Stimulated activated naive CD8-positive, alpha-beta T cell treated with anti-CD3 and anti-CD28 coated beads, Interleukin-15, amount 100 ng/mL, for 72 hours (primary cell): ENCODE measurements at places on chromosomes 16 and 17.

DNA sequence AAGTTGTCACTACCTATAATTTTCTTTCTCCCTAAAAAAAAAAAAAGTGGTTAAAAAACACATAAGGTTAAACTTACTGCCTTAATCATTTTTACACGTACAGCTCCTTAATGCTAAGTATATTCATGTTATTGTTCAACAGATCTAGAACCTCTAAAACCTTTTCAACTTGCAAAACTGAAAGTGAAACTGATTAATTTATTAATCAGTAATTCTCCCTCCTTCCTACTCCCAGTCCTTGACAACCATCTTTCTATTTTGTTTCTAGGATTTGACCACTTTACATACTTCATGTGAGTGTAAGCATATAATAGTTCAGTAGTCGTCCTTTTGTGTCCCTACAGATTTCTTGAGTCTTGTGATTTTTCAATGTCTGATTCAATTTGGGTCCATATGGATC lies 251.4 kb upstream of the KIF2B start:
- no peak for DNase-seq

DNA sequence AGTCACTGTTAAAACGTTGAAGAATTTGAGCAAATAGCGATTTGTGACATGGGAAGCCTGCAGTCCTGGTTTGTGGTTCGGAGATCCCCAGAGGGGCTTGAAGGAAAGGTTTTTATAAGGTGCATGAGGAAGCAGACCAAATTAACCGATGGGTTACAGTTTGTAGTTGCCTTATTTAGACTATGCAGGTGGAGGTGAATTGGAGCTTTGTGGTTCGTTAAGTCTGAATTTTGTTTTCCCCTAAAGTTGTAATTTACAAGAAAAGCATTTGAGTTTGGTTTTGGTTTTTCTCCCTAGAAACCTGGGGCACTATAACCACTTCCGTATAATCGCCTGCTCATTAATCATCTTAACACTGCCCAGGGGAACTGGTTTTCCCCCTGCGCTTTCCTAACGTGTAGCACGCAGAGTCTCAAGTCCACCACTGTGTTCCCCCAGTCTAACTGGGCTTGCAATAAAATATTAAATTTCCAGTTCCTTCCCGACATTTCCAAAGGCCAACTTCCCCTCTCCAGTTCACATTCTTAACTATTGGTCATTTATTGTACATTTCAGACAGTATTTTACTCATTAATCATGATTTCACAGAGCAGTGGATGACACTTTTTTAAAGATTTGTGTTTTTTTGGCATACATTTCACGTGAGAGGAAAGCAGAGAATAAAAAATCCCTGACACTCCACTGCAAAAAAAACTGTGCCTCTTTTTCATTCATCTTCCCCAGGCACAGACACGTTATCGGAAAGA lies 932 bp downstream of the ZNF267 start:
- peak; percentile 70 for DNase-seq

GRCh38 chr17:9350080-9350479 lies 225.5 kb downstream of the STX8 start:
- DNase-seq: no peak

DNA sequence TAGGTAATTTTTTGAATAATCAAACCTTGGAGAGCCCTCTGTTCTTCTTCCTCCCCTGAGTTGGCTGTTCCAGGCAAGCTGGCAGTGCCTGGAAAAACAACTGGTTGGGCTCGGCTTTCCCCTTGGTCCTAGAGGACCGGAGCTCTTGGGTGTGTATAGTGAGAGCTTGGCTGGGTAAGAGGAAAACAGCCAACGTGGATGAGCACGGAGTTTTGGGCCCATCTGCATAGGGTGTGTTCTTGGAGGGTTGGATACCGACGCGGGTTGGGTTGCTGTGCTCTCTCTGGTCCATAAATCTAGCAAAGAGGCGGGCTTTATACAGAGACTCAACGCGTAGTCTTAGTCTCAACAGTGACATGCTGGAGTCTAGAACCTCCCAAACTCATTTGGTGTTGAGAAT lies 23.2 kb downstream of the ITGB3 start:
- no peak for DNase-seq

DNA sequence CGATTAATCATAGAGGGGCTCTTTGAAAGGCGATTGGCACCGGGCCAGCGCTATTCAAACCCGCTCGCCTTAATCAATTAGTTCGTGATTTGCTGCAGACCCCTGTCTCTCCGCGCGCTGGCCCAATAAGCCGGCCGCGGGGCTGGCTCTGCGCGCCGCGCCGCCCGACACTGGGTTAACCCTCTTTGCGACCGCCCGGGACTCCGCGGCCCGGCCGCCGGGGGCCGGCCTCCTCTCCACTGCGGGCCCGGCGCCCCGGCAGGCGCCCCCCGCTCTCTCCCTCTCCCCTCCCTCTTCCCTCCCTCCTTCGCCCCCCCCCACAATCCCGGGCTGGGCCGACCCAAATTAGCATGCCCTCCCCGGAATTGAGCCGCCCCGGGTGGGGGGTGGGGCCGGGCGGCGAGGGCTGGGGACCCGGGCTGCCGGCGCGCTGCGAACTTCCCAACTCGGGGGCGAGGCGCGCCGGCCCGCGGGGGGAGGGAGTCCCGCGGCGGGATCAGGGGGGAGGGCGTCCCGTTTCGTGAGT lies 428 bp upstream of the SALL1 start:
- DNase-seq: no peak

GRCh38 chr17:49523196-49523595 lies 28.1 kb downstream of the NGFR start:
- DNase-seq: no peak

DNA sequence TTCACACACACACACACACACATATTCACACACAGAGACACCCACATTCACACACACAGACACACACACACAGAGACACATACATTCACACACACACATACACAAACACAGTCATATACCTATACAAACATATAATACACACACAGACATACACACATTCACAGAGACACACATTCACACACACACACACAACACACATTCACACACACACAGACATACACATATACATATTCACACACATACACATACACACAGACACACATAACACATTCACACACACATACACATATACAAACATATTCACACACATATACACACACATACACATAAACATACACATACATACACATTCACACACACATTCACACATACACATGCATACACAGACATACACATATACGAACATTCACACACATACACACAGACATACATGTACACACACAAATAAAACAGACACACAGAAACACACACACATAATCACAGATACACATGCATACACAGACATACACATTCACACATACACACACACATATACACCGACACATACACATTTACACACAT lies 7.9 kb downstream of the PRCD start:
- no peak for DNase-seq

DNA sequence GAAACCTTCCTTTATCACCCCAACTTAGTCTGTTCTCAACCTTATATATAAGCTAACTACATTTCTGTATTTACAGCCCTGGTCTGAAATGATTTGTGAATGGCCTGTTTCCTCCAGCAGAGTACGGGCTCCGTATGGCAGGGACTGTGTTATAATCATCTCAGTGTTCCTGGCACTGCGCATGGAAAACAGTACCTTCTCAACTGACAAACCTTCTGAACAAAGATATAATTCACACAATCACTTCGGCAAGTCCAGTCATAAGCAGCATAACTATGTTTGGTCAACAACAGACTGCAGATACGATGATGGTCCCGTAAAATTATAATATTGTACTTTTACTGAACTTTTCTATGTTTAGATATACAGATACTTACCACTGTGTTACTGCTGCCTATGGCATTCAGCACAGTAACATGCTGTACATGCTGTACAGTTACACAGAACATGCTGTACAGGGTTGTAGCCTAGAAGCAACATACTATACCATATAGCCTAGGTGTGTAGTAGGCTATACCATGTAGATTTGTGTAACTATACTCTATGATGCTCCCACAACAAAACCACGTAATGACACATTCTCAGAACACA lies 30.0 kb downstream of the ANKFY1 start:
- no peak for DNase-seq

GRCh38 chr17:41767324-41768042 lies 19.0 kb downstream of the JUP start:
- no peak for DNase-seq
